ENCODE measurements at places on chromosomes 7 and 10.

DNA sequence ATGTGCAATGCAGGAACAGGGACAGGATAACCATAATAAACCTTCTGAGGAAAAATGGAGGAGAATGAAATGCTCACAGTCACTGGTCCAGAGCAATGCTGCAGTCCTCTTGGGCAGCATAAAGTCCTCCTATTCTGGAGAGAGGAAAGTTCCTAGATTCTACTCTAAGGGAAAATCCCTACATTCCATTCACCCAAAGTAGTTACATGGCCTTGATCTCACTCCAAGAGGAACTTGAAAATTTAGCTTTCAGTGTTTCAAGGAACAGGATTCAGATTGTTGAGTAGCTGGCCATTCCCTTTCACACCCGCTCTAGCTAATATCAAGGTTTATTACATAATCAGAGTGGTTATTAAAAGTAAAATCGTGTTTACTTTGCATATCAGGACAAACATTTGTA is 168.3 kb downstream of the CHRM2 start:
- DNase-seq, result no peak

DNA sequence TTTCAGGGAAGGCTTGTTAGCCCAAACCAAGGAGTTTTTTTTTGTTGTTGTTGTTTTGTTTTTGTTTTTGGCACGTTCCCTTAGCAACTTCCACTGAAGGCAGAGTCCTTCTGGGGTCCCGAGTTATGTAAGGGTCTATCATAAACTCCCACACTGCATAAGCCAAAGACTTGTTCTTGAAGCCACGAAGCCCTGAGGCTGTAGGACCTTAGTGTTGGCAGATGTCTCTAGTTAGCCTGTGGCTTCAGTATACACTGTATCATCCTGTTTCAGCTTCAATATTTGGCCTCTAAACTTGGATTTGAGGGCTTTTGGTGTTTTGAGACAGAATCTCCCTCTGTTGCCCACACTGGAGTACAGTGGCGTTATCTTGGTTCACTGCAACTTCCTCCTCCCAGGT is 13.6 kb downstream of the KPNA7 start:
- DNase-seq, result no peak

- no peak for DNase-seq
Observed at GRCh38 chr7:8189625-8190024, 72.3 kb downstream of the ICA1 start.

DNA sequence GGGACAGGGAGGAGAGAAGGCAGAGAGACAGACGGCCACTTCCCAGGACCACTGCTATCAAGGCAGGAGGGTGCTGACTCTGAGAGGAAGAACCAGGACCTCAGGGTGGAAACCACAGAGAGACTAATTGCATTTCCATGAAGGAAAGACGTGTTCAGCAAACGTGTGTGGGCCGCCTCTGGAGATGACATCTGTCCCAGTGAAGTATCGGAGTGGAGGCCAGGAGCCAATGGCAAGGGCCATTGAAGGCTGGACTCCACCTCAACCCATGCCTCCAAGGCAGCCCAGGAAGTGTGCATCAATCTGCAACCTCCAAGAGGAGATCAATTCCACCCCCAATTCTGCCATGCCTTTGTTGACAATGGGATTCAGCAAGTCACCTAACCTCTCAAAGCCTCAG is 229.9 kb downstream of the USP6NL start:
- DNase-seq, result no peak

DNA sequence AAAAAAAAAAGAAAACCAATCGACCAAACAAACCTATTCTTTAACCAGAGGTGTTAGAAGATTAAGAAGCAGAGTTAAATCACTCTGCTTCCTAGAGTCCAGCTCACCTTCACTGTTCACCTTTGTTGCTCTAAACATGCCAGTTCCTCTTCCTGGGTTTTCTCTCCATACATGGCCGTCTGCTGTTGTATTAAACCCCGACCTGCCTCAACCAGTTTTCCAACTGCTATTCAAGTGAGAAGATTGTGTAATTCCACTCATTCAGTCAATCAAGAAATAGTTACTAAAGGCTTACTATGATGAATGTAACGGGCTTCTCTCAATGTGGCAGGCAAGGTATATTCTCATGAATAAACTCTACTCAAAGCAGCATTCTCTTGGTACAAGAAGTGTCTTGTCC is 8.8 kb downstream of the AASS start:
- DNase-seq, result no peak

GRCh38 chr10:111455776-111456426 is 379.1 kb downstream of the ADRA2A start:
- peak; percentile 3 for DNase-seq

DNA sequence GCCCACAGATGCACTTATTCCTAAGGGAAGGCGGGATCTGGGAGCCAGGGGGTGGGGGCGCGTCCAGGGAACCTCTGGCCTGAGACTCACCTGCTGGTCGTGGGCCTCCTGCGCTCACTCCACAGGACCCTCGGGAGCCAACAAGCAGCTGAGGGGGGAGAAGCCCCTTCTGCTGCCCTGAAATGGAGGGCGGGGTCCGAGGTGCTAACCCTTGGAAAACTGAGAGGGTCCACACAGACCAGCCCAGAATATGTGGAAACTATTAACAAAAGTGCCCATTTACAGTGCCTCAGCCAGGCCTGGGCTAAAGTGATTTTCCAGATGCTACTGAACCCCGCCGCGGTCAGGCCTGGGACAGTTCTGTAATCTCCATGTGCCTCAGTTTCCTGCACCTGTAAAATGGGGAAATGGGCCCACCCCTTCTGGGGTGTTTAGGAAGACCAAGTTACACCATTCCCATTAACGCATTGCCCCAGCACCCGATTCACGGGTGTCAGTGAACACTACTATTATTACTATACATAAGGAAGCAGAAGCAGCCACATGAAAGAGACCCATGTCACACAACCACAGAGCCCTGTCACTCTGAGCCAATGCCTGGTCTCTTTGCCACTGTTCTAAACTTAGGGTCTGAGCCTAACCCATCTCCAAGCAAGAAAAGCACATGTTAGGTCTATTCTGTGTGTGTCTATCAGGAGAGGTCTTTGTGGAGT is 630 bp upstream of the VSTM4 start:
- DNase-seq, result no peak

DNA sequence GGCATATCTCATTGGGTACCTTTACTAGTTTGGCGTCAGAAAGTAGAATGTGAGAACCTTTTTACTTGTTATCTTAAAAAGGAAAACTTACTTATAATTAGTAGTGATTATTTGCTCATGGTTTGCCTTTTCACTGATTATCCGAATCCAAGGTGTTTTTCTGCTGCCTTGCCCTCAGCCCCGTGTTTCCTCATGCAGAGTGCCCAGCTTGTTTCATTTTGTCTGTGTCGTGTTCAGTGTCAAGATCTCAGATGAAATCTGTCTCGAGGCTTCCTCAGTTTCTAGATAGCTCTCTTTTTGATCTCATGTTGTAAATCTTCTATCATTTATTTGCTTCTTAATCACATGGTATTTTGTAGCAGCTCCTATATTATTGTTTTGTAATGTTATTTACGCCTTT is 30.1 kb downstream of the RPA3 start:
- DNase-seq, result no peak

- DNase-seq, result no peak
Observed at GRCh38 chr10:133110133-133110532, 22.4 kb downstream of the ADGRA1 start.

- DNase-seq, result no peak
Observed at GRCh38 chr10:78042058-78042751, 8.5 kb downstream of the RPS24 start.

DNA sequence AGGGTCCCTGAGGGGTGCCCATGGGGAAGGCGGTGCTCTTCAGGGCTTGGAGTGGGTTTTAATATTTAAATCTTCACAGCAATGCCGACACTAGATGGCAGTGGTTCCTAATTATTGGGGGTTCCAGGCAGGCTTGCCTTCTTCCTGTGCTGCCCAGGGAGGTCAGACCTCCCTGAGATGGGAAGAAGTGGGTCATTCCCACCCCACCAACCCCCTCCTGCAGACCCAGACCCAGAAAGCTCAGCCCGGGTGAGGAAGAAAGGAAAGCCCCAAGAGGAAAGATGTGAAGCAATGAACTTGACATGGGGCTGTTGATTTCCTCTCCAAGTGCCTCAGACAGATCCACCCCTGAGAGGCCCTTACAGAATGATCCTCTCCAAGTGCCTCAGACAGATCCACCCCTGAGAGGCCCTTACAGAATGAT is 85.1 kb upstream of the LANCL2 start:
- DNase-seq, result peak; percentile 76

DNA sequence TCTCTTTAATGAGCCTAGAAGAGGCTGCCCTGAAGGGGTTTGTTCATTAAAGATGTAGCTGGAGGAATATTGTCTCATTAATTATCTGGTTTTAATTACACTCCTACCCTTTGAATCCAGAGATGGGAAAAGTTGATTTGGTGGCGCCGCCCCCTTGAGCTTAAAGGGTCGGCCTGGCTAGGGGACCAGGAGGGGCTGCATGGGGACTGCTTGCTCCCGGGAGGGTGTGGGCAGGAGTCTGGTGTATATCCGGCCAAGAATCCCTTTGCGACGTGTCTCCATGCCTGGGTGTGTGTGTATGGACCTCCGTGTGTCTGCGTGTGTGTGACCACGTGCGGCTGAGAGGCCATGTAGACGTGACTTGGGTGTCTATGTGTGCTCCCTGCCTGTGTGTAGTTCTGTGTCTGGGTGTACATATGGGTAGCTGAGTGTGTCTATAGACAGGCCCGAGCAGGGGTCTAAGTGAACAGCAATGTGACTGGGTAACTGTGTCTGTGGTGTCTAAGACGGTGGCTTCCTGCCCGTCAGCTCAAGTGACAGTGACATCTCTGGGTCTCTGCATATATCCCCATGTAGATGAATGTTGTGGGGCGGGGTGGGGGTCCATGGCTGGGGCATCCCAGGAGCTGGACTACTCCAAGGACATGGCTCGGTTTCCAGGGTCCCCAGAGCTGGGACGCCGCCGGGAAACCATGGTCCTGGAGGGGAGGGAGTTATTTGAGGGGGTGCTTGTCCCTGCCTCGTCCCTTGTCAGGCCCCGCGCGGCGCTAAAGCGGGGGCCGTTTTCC is 10.7 kb downstream of the LBX1 start:
- no peak for DNase-seq

DNA sequence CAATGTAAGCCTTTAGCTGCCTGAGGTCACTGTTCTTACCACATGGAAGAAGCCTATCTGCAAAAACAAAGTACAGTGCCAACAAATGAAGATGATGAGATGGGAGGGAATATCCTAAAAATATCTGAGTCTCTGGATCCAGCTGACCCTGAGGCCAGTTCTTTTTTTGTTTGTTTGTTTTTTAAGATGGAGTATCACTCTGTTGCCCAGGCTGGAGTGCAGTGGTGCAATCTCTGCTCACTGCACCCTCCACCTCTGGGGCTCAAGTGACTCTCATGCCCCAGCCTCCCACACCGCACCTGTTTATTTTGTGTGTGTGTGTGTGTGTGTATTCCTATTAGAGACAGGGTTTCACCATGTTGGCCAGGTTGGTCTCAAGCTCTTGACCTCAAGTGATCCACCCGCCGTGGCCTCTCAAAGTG is 44.9 kb downstream of the HYCC1 start:
- no peak for DNase-seq

GRCh38 chr7:55533050-55533728 is 39.1 kb downstream of the VOPP1 start:
- DNase-seq, result peak; percentile 93

DNA sequence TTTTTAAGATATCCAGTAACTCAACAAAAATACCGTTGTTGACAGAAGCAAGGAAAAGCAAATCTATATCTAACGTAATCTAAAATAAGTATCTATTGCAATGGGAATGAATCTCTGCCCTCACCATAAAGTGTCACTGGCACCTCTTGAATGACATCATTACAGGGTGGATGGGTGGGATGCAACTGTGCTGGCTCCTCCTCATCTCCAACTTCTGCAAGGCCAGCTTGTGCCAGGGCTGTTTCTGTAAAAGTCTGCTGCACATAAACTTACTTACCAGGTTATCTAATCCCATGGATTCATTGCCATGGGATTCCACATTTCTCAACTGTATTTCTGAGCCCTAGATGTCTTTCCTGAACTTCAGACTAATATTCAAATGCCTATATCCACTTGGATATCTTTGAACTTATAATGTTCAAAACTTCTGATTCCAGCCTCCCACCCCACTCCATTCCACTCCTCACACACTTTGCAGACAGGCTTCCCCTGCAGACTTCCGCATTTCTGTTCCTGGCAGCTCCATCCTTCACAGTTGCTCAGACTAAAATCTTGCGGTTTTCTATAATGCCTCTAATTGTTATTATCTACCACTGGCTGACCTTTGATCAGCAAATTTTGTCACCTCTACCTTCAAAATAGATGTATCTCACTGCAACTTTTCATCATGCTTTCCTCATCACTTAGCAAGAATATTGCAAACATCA is 10.7 kb downstream of the FGL2 start:
- no peak for DNase-seq

DNA sequence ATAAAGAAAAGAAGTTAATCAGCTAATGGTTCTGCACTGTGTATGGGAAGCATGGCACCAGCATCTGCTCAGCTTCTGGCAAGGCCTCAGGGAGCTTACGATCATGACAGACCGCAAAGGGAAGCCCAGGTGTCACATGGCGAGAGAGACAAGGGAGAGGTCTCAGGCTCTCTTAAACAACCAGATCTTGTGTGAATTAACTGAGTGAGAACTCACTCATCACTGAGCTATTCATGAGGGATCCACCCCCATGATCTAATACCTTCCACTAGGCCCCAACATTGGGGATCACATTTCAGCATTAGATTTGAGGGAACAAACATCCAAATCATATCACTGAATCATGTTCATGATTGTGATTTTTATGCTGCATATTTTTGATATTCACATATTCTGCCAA is 5.8 kb downstream of the USP54 start:
- DNase-seq, result no peak

DNA sequence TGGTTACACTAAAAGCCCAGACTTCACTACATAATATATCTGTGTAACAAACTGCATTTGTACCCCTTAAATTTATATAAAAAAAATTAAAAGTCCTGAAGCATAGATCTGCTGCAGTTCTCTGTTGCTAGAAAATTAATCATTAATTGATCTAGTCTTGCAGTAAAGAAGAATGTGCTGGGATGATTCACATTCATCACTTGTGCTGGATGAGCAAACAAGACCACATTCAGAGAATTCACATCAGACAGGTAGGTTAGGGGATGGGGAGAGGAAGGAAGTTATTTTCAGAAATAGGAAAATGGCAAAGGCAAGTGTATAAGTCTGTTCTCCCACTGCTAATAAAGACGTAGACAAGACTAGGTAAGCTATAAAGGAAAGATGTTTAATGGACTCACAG is 1019.0 kb downstream of the KCNMA1 start:
- no peak for DNase-seq

DNA sequence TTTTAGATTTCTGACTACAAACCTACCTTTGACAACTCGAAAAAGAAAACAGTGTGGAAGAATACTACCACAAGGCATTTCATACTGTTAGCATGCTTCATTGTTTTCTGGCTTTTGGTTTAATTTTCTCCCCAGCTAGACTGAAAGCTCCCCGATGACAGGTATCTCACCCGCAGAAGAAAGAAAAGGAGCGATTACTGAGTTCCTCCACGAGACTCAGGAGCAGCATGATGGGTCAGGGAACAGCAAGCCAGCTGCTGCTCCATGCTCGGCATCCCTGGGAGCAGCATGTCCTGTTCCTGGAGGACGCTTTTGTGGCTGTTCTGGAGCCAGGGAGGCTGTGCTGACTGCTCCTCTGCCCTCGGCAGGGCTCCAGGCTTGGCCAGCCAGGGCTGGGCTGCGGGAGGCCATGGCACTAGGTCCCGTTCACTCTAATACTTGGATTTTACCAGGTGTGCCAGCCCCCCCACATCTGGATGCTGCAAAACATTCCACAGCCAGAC is 133.4 kb downstream of the PRKAG2 start:
- DNase-seq, result no peak

GRCh38 chr10:45241865-45242520 is 73.4 kb downstream of the OR13A1 start:
- DNase-seq, result no peak
